Stimulated activated CD8-positive, alpha-beta memory T cell treated with anti-CD3 and anti-CD28 coated beads, Interleukin-2, amount 100 ng/mL, for 48 hours (primary cell): ENCODE measurements at places on chromosomes 1 and 21.

DNA sequence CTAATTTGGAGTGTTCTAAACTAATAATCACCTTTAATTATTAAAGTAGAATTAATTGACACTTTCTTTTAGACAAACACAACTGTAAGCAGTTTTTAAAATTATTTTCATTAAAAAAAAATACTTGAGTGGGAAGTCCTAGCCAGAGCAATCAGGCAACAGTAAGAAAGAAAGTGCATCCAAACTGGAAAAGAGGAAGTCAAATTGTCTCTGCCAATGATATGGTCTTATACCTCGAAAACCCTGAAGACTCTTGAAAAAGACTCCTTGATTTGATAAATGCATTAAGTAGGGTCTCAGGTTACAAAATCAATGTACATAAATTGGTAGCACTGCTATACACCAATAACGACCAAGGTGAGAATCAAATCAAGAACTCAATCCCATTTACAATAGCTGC, 83.0 kb upstream of the GADD45A start:
- no peak for DNase-seq

DNA sequence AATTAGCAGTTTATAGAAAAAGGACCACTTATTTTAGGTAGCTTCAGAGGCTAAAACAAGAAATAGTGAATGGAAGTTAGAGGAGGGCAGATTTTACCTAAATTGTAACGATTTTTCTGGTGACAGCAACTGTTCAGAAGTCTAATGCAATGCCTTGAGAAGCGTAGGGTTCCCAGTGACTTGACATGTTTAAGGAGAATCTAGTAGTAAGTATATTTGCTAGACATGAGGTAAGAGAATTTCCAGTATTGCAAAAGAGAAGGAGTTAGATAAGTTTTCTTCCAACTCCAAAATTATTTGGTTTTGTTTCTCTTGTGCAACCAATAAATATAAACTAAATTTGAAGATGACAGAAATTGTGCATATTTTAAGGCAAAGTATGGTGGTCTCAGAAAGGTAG, 140.0 kb downstream of the SMYD3 start:
- DNase-seq, result no peak

GRCh38 chr1:17643861-17644703, 104.6 kb downstream of the ARHGEF10L start:
- DNase-seq, result no peak

DNA sequence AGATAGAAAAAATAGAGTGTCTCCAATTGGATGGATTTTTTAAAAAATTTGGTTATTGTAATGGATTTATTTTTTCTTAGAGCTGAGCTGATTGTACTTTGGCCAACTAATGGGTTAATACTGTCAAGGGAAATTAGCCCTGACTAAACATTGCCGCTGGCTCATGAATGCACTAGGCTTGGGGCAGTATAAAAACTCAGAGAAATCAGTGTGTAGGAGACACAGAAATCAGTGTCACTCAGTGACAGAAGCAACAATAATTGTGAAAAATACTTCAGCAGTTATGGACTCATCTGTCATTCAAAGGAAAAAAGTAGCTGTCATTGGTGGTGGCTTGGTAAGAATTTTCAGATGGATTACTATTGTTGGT, at the start of gene KMO:
KMO (plus strand) TSS at position 217 of the 370 bp plus-strand sequence; CDS start at position 284, 67 bp downstream.
- no peak for DNase-seq

DNA sequence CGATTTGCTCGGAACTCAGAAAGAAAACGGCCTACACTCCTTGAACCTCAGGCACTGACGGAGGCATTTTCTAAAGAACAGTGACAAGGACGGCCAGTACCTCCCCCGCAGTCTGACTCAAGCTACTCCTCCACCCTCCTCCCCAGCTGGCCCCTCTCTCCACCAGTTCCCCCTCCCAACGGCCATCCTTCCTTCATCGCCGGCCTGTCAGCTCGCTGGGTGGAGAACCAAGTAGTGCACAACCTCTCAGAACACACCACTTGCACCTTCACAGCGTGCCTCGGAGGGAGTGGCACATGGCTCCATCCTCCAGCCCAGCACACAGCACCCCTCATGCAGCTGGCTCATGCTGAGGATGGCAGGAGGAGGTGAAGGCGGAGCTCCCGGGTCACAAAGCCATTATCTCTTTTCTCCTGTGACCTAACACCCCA, 58.8 kb downstream of the TOR1AIP2 start:
- no peak for DNase-seq

DNA sequence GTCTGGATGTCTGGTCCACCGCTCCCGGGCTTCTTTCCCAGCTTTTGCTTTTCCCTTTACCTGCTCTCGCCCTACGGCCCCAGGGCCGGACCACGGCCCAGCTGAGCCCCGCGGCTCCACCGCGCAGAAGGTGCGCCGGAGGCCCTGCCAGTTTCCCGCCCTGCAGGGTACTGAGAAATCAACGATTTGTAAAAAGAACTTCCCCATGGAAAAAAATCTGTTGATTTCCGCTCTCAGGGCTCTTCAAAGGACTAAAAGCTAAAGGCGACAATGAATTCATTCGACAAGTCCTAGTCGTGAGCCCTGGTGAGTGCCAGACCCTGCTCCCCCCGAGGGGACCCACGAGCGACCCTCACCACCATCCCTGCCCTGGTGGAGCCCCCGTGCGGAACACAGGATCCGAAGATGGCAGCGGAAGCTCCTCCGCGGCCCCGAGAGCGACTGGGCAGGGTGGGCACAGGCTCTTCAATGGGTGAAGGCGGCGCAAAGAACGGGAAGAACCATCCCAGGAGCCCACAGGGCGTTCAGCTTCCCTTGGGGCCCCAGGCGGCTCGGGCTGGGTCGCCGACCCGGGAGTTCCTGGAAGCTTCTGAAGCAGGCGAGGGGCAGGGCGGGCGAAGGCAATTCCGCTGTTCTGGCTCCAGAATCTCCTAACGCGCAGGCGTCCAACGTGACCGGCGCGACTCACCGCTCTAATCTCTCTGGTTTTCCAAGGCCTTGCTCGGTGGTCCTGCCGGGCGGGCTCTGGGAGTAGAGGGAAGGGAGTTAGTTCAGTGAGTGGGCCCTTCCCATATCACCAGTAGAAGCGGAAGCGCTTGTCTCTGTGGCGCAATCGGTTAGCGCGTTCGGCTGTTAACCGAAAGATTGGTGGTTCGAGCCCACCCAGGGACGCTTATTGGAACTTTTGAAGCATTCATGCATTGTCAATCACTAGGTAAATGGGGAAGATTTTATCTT, 6.6 kb upstream of the RNU1-2 start:
- peak; percentile 62 for DNase-seq

DNA sequence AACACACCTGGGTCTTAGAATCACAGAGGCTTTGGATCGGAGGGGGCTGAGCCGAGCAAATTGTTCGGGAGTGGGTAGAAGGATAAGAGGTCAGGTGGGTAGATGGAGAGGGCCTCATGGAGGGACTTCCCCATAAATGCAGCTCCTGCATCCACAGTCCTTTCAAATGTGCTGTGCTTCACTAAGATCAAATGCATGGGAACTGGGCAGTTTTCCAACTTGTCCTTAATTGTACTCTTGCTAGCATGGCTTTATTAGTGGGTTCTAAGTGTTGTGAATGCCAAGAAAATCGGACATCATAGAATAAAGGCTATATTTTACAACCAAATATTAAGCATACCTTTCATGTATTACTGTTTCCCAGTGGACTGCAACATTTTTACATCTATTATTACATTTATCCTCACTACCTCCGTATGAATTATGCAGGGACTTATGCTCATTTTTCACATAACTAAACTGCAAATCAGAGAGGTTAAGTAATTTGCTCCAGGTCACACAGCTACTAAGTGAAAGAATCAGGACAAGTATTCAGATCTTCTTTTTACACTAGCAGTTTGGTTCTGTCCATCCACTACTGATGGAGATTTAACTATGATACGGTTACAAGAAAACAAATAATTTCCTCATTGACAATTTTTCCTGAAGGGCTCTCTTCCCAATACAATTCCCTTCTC, 174.5 kb upstream of the RUNX1 start:
- DNase-seq, result no peak

DNA sequence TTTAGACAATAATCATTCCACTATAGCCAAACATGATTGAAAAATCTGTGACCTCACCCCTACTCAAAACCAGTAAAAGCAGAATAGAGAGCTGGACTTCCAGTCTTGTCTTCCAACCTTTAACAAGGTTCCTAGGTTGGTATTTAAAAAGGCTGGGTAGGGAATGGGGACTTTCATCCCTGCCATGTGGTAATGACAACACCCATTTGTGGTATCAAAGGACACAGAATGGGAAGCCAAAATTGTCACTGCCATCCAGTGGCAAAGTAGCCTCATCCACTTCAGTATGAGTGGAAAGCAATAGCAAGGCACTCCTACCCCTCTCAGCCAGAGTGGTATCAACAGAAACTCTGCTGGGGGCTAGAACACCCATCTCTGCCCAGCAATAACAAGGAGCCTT, 33.9 kb downstream of the UCHL5 start:
- DNase-seq, result no peak

DNA sequence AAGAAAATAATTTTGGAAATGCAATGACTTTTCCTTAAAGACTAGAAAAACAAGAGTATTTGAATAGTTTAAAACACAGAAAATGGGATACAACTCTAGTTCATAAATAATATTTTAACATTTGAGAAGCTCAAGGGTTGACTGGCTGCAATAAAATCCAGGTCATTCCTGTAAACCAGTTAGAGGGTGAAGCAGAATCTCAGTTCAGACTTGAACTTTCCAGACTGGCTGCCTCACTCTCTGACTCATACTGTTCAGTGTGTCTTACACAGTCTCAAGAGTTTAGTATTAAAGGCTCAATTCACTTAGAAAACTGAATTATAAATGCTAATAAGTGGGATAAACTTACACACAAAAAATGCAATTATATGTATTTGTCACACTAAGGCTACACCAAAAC, 89.9 kb downstream of the RAVER2 start:
- no peak for DNase-seq

DNA sequence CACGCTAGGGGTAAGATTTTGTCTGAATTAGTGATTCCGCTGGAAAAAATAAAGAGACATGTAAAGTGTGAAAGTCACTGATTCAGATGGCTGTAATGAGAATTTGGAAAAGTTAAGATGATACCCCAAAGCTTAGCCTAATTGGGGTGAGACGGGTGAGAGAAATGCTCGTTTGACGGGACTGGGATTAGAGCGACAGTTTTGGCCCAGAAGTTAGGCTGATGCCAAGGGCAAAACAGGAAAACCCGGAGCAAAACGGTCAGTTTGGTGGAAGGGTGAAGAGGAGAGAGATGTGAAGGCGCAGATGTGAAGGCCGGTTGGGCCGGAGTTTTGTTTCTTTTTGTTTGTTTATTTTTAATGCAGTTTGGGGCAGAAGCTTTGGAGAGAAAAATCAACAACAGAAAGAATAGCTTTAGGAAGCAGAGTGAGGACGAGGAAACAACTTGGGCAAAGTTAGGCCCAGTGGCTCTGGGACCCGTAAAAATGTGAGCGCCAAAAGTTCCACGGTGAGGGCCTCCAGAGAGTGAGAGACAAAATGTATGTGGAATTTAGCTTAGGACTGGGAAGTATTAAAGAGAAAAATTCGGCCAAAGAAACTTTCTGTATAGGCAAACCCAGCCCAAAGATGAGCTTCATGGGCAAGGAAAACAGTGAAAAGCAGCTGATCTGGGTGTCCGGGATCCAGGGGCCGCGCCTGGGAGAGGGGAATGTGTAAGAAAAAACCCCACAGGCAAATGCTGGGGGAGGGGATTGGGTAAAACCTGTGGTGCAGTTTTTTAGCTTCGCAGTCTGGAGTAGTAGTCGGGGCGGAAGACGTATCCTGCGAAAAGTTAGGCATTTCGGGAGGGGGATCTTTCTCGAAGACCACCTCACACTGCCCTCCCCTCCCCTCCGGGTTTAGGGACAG, 1.2 kb downstream of the DMRTA2 start:
- no peak for DNase-seq

- DNase-seq, result no peak
Measured at GRCh38 chr1:40753142-40753882, 30.3 kb upstream of the KCNQ4 start.

DNA sequence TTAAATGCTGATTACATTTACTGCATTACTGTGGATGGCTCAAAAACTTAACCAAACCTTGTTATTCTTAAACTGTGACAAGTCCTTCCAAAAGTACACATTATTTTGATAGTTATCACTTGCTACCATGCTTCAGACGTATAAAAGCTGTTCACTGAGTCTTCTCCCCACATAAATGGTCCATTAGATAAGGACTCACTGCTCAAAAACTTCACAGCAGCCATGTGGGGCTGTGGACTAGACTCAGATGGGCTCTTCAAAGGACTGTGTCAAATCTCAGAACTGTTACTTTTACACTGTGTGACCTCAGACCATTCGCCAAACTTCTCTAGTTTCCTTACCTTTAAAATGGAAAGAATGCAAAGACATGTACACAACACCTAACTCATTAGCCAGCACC, 11.6 kb downstream of the SCAF4 start:
- no peak for DNase-seq

- DNase-seq, result no peak
Measured at GRCh38 chr1:2393471-2393877, 1.8 kb downstream of the RER1 start.

GRCh38 chr1:30413111-30413440, 310.3 kb downstream of the MATN1 start:
- DNase-seq, result no peak

DNA sequence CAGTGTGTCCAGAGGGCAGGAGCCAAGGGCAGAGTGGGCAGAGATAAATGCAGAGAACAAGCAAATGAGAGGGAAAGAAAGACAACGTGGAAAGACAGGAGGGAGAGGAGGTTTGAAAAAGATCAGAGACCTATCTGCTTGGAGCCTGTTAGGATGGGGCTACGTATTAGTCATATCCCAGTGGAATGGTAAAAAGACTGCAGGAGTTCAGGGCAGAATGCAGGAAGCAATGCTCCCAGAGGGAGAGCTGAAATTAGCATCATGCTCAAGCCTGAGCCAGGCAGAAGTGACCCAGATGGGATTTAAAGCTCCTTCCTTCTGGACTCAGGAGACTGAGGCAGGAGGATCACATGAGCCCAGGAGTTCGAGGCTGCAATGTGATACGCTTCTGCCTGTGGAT, 261.3 kb upstream of the CHRM3 start:
- DNase-seq, result no peak

DNA sequence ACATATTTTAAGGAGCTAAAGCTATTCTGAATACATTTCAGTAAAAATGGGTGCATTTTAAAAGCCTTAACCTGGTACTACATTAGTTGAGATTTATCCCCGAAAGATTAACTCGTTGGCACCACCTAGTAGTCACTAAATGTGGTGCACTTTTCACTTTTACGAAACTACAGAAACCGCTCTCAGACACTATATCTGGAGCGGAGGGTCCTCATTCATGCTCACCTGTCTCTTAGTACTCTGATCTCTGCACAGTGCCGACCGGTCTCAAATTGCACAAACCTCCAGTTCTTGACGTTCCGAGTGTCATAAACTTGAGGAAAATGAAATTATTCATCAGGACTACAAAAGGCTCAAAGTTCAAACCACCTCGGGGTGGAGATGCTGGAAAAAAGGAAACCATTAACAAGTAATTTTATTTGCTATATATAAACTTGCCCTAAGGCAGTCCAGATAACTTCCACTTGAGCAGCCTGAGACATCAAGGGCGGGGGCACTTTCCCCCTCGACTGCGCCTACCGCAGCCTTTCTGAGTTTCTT, 722 bp downstream of the LZIC start:
- no peak for DNase-seq

GRCh38 chr21:42623694-42624093, 29.7 kb upstream of the PDE9A start:
- no peak for DNase-seq
